Esophagus muscularis mucosa (tissue), 4 donors: ENCODE measurements at places on chromosomes 2 and 18. TPM values are rescaled to one million over a fixed set of nuclear protein-coding genes. Genes with fewer than 3 reads are reported as not detected.

Gene ALPI
- not detected for total RNA-seq

Gene STPG4
- not detected for total RNA-seq

Gene CYRIA
- 13.3 TPM for total RNA-seq

DNA sequence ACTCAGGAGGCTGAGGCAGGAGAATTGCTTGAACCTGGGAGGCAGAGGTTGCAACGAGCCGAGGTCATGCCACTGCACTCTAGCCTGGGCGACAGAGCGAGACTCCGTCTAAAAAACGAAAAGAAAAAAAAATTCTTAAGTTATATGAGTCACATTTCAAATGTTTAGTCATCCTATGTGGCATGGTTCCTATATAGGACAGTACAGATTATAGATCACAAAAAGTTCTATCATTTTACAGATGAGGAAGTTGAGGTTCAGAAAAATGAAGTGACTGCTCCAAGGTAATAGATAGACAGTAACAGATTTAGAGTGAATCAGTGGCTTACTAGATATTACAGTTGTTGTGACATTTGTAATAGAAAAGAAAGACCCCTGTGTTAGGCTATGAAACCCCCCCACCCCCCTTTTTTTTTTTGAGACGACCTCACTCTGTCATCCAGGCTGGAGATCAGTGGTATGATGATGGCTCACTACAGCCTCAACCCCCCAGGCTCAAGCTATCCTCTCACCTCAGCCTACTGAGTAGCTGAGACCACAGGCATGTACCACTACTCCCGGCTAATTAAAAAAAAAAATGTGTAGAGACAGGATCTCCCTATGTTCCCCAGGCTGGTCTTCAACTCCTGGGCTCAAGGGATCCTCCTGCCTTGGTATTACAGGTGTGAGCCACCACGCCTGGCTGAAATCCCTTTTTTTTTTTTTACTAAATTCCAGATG is 22.7 kb downstream of the PTPN4 start:
- DNase-seq: no peak

DNA sequence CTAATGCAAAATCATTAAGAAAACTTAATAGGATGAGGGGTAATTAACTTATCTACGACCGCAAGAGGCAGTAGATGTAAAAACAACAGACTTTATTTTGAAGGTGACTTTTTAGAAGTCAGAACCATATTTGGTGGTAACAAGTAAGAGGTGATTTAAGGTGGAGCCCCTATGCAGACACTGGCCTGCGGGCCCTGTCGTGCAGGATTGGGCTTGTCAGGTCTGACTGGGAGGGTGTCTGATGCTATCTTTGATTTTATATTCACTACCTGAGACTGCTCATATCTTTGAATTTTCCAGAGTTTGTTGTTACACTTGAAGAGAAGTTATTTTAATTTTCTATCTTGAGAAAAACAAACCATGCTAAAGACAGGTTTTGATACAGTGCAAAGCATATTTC is 29.1 kb upstream of the SCLY start:
- no peak for DNase-seq

Gene BOLL
- total RNA-seq: not detected

DNA sequence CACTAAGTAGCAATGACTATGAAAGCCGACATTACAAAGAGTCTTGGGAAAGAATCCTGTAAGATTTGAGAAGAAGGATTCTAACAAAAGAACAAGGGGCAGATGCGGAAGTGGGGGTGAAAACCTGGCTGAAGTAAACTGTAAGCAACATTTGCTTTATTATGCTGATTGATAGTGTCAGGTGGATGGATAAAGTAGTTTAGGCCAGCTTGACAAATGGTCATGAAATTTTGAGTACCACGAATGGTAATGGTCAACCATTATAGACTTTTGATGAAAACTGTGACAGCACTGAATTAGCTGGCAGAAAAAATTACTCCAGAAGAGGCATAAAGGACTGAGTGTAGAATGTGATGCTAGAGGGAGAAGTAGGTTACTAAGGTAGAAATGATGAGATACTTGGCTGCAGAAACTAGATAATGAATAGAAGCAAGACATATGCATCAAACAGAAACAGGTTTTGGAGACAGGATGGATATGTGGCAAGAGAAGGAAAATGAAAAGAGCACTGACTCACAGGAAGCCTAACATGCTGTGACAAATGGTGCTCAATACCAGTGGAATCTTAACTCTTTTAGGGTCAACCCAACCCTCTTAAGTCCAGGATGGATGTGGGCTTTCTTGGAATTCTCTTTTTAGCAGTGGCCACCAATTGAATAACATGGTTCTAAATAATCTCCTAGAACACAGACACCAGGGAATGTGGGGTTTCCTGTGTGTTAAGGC is 6.8 kb downstream of the THUMPD2 start:
- no peak for DNase-seq

GRCh38 chr18:34809451-34810072 is 99.5 kb downstream of the DTNA start:
- DNase-seq: no peak

Gene HYCC2
- total RNA-seq: 15.4 TPM

- no peak for DNase-seq
These were observed 80.9 kb upstream of the SMAD7 start for GRCh38 chr18:49031511-49032188.

DNA sequence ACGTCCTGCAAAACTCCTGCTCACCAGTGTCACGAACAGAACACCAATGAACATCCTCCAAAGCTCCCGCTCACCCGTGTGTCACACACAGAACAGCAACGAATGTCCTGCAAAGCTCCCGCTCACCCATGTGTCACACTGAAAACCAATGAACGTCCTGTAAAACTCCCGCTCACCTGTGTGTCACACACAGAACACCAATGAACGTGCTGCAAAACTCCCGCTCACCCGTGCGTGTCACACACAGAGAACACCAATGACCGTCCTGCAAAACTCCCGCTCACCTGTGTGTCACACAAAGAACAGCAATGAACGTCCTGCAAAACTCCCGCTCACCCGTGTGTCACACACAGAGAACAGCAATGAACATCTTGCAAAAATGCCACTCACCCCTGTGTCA is 20.5 kb upstream of the FAM110C start:
- no peak for DNase-seq

Gene IL1R2
- 5.4 TPM for total RNA-seq

DNA sequence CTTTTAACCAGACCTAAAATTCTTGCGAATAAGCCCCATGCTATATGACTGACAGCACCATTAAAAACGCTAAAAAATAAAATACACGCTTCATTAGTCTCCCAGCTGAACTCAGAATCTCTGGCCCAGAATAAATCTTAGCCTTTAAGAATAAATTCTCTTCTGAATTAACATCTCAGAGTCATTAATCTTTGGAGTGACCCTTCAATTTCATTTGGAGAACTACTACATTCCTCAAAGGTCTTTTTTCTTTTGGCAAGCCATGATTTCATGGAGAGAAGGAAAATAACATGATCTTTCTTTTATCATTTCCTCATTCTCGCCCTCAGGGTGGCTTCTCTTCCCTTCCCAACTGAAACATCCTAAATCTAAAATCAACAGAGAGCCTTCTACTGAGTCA is 259.0 kb downstream of the AFF3 start:
- DNase-seq: no peak

- no peak for DNase-seq
These were observed 23.7 kb downstream of the EFEMP1 start for GRCh38 chr2:55899881-55900280.

Gene HAUS1
- total RNA-seq: 31.9 TPM

DNA sequence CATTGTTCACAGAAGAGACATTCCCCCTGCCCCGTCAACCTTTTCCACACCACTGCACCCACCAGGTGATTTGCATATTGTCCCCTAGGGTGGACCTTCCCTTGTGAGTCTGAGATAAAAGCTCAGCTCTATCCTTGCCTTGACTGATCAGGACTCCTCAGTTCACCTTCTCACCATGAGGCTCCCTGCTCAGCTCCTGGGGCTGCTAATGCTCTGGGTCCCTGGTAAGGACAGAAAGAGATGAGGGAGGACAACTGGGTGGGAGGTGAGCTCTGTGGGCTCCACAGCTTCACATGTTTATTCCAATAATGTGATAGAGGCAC is 1160.1 kb downstream of the RPIA start:
- no peak for DNase-seq

DNA sequence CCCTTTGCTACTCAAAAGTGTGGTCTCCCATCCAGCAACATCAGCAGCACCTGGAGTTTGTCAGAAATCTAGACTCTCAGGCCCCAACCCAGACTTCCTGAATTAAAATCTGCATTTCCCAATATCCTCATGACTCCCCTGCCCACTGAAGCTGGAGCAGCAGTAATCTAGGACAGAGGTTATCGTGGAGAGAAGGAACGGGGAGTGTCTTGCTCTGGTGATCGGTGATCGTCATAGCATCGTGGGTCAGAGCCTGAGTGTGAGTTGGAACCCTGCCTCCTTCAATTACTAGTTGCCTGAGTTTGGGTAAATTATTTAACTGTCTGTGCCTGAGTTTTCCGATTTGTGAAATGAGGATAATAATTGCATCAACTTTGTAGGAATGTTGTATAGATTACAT is 217.3 kb upstream of the ATP5MC3 start:
- DNase-seq: no peak

- DNase-seq: no peak
These were observed 1.0 kb upstream of the PMAIP1 start for GRCh38 chr18:59898609-59899297.

Gene ALK
- total RNA-seq: 1.6 TPM

- DNase-seq: no peak
These were observed 1.2 kb upstream of the EMX1 start for GRCh38 chr2:72915907-72916742.

Gene TUBA3E
- not detected for total RNA-seq

DNA sequence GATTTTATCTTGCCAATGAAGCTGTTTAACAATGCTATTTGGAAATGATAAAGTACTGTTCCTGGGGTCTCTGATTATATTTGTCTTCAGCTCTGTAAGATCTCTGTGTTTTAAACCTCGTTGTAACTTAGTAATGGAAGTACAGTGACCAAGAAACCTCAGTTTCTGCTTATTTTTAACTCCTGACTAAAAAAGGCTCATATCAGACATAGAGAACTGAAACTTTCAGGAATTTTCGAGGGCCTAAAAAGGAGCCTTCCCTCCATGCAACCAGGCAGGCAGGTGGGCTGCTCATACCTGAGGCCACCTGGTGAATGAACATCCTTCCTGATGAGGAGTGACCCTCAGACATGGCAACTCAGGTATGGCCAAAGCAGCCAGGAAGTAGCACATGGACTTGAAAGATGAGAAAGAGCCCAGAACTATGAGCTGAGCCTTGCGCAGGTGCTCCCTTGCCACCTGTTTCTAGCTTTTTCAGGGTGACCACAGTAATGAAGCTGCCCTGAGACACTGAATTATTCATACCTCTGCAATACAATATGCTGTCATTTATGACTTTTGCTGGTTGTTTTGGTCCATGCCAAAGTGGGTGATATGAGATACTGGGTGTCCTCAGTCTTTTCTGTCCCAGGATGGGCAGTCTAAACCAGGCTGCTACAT is 23.9 kb downstream of the MYO3B start:
- no peak for DNase-seq

Gene SERPINB10
- not detected for total RNA-seq

Gene EGR4
- total RNA-seq: not detected

- DNase-seq: no peak
These were observed 6.4 kb upstream of the SMAD7 start for GRCh38 chr18:48957136-48957535.

DNA sequence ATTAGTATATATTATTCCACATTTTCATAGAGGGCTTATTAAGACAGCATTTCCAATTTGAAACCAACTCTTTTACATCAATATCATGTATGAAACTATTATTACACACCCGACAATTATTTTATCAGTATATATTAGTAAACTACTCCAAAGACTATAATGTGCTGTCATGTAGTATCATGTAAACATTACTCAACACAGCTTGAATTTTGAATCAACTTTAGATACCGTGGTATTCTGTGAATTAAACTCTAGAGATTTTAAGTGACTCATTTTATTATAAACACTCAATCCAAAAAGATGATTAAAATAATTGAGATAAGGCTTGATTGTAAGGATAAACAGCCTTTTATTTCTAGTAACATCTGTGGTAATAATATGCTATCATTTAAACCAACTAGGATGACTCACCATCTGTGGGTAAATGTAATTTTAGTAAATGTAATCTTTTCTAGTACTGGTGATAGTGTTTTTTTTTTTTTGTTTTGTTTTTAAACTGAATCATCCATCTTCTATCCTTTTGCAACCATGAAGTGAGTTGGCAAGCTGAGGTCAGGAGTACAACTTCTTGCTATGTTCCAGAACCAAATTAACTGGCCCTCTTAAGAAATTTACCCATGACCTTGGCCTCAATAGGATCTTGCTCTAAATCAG is 144.3 kb upstream of the SMAD7 start:
- DNase-seq: no peak

GRCh38 chr2:37615804-37616676 is 55.4 kb downstream of the CDC42EP3 start:
- DNase-seq: no peak

DNA sequence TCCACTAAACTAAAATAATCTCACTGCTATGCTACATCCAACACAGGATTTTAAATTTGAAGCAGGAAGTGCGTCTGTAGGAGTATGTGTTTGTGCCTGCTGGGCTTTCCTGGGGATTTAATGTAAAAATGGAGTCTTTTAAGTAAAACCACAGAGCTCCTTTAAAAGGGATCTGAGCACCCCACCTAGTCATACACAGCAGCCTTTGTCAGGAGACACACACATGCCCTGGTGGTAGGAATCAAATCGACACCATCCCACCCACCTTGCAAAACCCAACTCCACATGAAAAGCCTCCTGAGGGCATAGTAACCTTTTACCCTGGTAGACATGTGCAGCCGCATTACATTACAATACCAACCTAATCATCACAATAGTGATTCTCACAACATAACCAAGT is 29.1 kb downstream of the UXS1 start:
- DNase-seq: no peak

DNA sequence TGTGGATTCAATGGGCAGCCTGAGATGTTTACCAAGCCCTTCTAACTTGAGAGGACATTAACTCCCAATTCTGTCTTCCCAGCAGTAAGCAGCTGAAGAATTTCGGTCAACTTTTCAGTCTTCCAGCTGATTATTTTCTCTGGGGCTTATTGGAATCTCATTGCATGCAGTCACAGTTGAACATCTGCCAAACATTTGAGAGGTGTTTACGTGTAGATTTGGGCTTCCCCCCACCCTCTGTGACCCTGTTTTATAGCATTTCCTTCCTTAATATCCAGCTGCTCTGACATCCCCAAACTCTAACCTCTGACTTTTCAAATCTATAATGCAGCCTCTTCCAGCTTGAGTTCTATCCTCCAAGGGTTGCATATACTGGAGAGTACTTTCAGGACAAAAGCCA is 16.5 kb upstream of the VIT start:
- DNase-seq: no peak

Gene KDM3A
- 56.9 TPM for total RNA-seq

- DNase-seq: no peak
These were observed 283.9 kb upstream of the SIX2 start for GRCh38 chr2:45293182-45293581.

GRCh38 chr2:65267008-65267407 is 39.4 kb downstream of the ACTR2 start:
- no peak for DNase-seq

GRCh38 chr2:238728330-238729260 is 119.3 kb upstream of the TWIST2 start:
- DNase-seq: no peak
